ACHN (cell line): ENCODE measurements at places on chromosomes 3 and 15.

- no peak for DNase-seq
Measured at GRCh38 chr3:56113908-56114307, 354.4 kb downstream of the ERC2 start.

GRCh38 chr3:101081999-101082398, 88.8 kb upstream of the ABI3BP start:
- no peak for DNase-seq

GRCh38 chr3:143298886-143299535, 179.4 kb downstream of the CHST2 start:
- no peak for DNase-seq

GRCh38 chr15:60840306-60840702, 361.4 kb upstream of the ICE2 start:
- DNase-seq, result no peak

DNA sequence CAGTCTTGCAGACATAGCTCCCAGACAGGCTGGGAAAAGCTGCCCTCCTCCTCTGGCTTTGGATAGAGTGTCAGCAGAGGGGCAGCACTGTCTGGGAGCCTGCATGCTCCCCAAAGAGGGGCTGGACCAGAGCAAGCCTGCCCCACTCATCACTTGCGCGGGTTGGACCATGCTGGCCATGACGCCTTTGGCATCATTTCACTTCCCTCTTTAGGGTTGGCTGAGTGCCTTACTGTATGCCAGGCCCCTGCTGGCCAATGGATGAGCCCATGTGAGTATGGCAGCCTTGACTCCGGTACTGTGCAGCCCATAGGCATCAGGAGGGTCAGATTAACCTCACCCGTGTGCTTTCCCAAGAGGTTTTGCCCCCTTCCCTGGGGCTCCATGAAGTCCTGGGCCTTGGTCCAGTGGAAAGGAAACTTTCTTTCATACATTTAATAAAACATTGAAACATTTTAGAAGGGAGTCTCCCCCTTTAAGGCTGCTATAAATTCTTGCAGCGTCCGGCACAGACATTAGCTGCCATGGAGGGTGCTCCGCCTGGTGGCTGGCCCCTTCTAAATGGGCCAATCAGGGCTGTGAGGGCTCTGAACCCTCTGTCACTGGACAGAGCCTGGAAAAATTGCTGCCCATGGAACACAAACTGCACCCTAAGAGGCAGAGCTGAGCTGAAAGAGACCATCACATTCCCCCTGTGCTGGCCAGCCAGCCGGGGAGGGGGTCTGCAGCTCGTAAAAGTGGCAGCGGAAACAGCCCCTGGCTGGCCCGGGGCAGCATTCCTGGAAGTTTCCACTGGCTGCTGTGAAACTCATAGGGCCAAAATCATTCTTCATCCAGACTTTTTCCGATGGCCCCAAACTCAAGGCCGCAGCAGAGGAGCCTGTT, 20.8 kb upstream of the DUSP7 start:
- no peak for DNase-seq
